ENCODE measurements at places on chromosomes 2 and 18. TPM values are rescaled to one million over a fixed set of nuclear protein-coding genes. Genes with fewer than 3 reads are reported as not detected.

ADD2 gene
- not detected for total RNA-seq

LOXHD1 gene
- total RNA-seq = not detected

ATOH8 gene
- 7.2 TPM for total RNA-seq

RNF144A gene
- 9.5 TPM for total RNA-seq

DNA sequence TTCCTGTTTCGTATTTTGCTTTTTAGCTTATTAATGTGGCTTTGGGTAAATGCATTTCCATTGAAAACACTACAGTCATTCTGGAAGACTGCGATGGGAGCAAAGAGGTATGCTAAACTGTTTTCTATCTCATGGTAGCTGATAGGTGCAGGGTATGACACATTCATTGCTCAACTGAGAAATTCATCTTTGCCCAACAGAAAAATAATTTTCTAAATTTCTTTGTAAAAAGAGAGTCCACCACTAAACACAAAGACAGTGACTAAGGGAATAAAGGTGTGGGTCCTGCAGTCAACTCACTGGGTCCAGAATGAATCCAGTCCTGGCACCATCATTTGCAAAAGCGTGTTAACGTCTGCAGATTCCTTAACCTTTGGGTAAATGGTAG, 19.9 kb downstream of the ERMN start:
- no peak for DNase-seq

DNA sequence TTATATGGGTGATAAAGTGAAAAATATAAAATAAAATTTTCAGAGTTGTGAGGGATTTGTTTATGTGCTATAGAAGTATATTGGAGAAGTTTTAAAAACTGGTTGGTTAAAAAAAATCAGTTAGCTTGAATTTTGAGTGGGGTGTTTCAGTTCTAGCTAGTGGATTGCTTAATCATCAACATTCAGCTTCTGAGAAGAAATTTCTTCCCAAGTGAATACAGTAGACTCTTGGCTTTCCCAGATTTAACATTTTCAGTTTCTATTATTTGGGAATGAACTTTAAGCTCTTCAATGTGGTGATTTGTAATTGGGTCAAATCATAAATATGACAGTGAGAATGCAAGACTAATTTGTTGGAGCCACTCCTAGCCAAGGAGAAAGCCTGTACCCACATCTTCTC, 120.8 kb downstream of the PLCL1 start:
- no peak for DNase-seq

- no peak for DNase-seq
Observed at GRCh38 chr2:181723731-181724130, 43.4 kb upstream of the NEUROD1 start.

- no peak for DNase-seq
Observed at GRCh38 chr2:118312969-118313756, 224.9 kb downstream of the INSIG2 start.

DNA sequence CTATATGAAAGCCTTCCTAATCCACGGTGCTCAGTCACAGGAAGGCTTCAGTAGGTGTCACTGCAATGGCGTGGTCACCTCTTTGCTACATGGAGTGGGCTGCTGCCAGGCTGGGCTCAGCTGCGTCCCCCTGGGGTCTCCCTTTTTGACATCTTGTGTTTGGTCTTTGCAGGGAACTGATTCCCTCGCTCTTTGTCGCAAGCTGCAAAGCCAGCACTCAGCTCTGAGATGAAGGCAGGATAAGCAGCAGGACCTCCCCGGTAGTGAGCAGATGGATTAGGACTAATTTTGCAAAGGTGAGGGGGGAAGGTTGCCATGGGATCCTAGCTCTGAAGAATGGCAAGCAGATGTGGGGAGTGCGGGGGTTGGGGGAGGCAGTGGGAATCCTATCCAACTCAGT, 173.9 kb upstream of the ARL4C start:
- no peak for DNase-seq

- no peak for DNase-seq
Observed at GRCh38 chr18:62894681-62895390, 179.5 kb downstream of the PHLPP1 start.

DNA sequence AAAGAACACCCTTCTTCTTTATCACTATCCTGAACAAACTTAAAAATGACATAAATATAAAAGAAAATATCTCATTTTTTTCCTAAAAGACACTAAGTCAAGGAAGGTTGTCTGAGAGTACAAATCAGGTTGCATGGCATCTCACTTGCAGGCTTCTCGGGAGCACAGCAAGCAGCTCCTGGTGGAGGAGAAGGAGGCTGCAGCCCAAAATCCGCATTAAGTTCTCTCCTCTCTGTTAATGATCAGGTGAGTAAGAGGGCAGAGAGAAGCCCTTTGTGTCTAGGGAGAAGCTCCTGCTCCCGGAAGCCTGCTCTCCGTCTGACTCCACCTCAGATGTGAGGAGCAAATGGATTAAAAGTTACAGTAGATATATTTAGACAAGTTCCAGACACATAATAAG, 35.0 kb upstream of the DOK6 start:
- no peak for DNase-seq

- no peak for DNase-seq
Observed at GRCh38 chr2:133452583-133452982, 115.7 kb downstream of the NCKAP5 start.

- DNase-seq = no peak
Observed at GRCh38 chr2:238290715-238291549, 2.5 kb upstream of the PER2 start.

GRCh38 chr2:238126775-238127164, 11.7 kb upstream of the KLHL30 start:
- no peak for DNase-seq

GRCh38 chr2:186554429-186554828, 35.4 kb upstream of the ITGAV start:
- DNase-seq = no peak

DNA sequence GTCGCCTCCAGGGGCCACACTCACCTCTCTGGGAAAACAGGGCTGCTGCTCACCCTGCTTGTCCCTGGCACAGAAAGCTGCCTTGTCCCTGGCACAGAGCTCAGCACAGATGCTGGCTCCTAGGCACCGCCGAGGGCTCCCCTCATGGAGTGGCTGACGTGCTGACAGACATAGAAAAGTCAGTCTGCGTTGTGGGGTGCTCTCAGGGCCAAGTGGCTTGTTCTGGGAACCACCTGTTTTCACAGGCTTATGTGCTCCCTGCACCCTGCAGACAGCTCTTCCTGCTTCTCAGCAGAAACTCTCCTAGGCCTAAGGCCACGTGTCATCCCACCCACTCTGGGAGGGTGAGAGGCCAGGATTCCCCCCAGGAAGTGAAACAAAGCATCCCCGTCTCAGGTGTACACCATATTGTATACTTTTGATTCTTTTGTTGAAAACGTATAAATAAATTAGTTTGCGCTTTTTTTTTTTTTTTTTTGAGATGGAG, 84.7 kb upstream of the TMEM200C start:
- DNase-seq = no peak

DNA sequence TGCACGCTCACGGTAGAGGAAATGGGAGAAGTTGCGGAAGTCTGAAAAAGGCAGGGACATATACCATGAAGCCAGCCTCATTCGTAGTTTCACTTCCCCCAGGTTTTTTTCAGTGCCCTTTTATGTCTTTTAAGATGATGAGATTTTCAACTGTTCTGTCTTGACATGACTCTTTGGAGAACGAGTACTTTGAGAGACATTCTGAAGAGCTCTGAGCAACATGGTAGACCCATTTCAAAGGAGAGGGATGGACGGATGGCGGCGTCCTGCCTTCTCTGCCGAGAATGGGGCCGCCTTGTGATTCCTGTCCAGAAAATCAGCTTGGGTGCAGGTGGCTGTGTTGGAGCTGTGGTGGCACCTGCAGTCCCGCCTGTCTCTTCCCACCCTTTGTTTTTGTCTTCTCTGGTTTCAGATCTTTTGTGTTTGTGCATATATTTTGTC, 41.7 kb downstream of the SH3BP4 start:
- no peak for DNase-seq

DNA sequence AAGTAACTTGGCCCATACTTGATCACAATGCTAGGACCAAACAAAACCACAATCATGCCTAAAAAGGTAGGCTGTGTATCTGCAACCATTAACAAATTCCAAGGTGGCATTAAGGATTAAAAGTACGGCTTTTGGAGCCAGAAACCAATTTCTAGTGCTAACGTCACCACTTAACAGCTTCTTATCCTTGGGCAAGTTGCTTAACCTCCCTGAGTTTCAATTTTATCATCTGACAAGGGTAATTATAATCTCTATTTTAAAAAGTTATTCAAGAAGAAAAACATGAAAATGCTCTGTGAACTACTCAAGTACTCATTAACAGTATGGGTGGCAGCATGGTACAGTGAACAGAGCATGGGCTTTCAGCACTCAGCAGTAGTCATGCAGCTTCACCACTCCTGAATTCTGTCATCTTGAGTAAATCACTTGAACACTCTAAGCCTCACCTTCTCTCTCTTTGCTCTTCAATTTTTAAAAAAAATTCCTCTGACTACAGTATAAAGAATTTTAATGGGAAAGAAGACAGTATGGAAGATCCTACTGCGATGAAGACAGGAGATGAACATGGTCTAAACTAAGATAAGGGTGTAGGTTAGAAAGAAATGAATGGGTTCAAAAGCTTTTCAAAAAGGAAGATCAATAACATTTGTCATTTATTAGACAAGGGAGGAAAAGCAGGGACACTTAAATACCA, 69.2 kb downstream of the SS18 start:
- no peak for DNase-seq

- DNase-seq = no peak
Observed at GRCh38 chr2:16135196-16135912, 195.0 kb downstream of the MYCN start.

DNA sequence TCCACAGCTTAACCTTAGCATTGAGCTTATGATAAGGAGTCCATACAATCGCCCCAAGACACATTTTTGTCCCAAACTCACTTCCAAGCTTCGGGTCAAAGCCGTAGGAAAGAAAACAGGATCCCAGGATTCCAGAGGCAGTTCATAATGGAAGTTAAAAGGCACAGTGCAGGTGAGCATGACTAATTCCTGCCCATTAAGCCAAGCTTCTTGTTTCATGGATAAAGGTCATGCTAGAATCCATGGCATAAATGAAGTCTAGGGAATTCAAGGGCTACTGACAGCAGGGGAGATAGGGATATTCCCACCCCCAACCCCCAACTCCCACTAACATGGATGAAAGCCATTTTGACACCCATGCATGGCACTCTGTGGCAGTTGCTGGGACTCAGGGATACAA, 10.2 kb upstream of the INPP4A start:
- no peak for DNase-seq

GRCh38 chr2:134002921-134003320, 251.0 kb upstream of the MGAT5 start:
- no peak for DNase-seq

DNA sequence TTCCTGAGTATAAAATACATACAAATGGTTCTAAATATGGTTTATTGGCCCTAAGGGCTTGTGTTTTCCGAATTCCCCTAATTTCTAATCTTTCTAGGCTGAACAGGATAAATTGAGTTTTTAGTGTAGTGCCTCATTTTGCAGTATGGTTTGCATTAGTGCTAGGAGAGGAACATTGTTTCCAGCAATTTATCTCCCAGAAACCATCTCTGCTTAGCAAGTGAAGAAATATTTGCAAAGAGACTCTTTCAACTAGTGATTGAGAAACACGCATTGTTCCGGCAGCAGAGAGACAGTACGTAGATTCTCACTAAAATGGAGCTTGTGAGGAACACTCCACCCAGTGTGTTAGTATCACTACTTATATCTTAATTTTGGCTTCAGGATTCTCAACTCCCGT, 177.8 kb upstream of the EPAS1 start:
- DNase-seq = no peak

GRCh38 chr2:210442457-210442856, 34.1 kb downstream of the LANCL1 start:
- DNase-seq = no peak

DNA sequence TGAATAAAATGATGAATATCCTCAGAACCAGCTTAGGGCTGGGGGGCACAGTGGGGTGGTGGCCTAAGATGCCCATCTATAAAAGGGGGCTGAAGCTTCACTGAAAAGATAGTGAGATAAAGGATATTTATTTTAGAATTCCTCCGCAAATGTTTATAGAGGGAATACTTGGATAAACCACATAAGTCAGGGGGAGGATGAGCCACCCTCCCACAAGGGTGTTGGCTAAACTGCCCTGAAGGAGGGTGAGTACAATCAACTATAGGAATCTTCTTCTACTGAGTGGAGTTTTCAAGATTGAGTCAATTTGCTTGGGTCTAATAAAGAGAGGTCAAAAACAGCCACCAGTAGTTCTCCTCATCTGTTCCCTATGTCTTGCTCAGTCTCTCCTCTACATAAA, 114.5 kb upstream of the TANK start:
- DNase-seq = peak; percentile 68

DNA sequence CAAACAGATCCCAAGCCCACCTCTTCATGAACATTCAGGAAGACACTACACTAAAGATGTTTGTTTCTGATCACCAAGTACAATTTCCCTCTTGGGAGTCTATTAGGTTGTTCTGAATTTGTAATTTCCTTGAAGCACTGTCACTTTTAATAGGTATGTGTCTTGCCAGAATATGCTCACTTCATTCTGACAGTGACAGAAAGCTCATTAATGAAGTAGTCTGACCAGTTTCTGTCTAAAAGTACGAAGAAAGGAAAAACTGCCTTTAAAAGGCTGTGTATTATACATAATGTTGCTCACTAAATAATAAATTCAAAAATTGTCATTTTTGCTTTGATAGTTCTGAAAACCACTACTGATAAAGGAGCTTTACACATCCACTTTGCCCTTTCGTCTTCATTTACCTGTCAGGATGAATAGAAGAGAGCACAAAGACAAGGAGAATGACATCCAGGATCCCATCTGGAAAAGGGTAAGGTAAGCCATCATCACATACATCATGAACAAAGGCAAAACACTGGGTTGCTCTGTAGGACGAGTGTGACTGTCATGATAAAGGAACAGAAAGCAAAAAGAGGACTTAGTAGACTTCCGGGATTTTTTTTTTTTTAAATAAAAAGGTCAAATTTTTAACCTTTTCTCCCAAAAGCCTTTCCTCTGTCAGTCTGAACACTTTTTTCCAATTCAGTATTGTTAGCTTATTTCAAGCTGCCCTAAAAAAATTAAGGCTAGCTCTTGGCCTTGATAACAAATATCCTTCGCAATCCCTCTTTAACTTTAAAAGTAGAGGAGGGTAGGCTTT, 103.4 kb downstream of the METTL8 start:
- DNase-seq = no peak

DNA sequence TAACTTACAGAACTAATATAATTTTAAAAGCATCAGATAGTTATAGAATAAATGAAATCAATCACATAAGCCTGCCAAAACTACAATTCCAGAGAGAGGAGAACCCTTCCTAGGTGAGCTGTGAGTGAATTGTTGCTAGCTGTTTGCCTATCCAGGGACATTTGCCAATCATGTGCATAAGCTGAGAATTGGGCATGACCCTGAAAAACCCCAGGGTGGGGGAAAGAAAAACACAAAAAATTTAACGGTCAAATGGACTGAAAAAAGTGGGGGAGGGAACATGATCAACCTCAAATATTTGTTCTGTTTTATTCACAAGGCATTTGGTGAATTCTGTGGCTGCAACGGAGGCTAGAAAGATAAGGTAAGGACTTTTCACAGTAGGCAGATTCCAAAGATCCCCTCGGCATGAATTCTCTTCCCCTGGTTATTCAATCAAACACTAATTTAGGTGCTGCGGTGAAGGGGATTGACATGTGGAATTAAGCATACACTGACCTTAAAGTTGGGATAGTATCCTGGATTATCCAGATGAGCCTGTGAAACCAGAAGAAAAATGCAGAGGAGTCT, 203.9 kb upstream of the RGPD4 start:
- DNase-seq = peak; percentile 7

Data from RPMI7951 (cell line).